Activated CD4-positive, alpha-beta T cell treated with anti-CD3 and anti-CD28 coated beads for 1 hour (primary cell): ENCODE measurements at places on chromosomes 3 and 15.

GRCh38 chr3:65005486-65005885 lies 317.7 kb upstream of the ADAMTS9 start:
- no peak for DNase-seq

DNA sequence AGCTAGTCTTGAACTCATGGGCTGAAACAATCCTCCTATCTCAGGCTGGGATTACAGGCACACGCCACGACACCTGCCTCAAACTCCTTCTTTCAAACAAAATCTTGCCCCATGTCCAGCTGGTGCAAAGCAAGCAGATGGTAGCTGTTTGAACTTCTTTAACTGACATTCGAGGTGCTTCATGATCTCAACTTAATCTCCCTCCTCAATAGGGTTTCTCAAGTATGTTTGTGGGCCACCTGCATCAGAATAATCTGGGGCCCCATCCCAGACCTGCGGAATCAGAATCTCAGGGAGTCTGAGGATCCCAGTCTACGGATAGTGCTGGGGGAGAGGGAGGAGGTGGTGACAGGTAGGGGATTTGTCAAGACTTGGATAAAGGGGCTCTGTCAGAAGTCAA lies 20.9 kb upstream of the TRH start:
- DNase-seq = no peak

DNA sequence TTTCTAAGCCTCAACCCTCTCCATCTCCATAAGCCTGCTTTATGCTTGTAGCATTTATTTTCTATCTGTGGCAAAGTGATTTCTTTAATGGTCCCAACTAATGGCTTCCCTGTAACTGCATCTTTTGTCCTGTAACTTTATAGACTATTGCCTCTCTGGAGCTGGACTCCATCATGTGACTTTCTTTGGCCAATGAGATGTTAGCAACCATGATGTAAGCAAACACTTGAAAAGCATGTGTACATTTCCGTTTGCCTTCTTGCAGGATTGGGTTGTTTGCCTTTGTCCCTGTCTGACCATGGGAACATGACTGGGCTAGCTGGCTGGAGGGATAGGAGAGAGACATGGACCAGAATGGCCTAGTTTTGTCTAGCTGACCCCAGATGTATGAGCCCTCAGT lies 106.0 kb upstream of the LRIG1 start:
- DNase-seq = no peak

DNA sequence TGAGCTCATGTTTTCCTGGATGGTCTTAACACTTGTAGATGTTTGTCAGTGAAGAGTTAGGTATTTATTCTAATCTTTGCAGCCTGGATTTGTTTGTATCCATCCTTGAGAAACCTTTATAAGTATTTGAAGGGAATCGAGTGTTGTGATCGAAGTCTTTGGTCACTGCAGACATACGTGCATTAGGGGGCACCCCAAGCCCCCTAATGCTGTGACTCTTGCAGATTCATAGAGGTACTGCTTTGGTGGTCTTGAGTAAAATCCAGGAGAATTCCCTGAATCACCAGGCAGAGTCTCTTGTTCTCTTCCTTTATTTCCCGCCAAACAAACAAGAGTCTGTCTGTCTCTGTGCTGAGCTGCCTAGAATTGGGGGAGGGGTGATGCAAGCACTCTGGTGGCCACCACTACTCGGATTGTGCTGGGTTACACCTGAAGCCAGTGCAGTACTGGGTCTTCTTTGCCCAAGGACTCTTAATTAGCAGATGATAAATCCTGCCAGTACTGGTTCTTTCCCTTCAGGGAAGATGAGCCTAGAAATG lies 170.5 kb upstream of the POU1F1 start:
- DNase-seq = no peak

GRCh38 chr3:8985411-8985831 lies 22.1 kb upstream of the RAD18 start:
- DNase-seq = no peak

DNA sequence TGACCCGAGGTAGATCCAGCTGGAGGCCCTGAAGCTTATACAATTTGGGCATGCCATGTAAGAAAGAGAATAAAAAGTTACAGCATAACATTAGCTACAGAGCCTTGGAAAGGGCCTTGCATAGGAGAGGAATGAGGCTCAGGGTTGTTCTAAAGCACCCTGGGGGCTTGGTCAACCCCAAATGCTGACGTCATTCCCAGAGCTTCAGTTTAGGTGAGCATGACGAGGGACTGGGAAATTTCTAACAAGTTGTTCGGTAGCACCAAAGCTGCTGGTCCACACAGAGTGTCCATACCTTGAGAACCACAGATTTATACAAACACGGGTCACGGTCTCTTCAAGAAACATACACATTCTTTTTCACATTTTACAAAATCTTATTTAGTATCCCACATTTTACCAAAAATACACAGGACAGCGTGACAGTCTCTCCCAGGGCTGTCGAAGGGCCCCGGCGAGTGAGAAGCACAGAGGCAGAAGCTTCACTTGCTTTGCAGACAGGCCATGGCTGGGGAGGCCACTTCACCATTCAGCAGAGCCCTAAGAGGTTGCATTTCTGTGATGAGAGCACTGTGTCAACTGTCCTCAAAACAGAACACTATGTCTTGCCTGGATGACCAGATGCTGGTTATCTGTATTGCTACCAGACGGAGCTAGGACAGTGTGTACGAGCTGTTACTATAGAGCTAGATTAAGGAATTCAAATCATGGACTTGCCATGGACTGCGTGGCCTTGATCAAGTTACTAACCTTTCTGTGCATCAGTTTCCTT lies 68.2 kb upstream of the ARRDC4 start:
- no peak for DNase-seq

DNA sequence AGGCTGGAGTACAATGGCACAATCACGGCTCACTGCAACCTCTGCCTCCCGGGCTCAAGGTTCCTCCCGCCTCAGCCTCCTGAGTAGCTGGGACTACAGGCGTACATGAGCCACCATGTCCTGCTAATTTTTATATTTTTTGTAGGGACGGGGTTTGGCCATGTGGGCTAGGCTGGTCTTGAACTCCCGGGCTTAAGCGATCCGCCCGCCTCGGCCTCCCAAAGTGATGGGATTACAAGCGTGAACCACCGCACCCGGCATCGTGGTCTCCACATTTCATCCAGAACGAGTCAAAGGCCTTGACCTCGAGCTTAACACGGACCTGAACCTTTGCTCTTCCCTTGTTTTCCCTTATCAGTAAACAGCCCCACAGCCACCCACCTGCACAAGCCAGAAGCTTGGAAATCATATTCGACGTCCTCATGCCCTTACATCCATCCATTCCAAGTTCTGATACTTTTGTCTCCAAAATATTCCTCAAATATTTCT lies 1.4 kb upstream of the PTPN23 start:
- no peak for DNase-seq

GRCh38 chr3:24548278-24548677 lies 53.6 kb upstream of the THRB start:
- no peak for DNase-seq
